Fibroblast of skin of abdomen (primary cell): ENCODE measurements at places on chromosomes 3 and 15.

GRCh38 chr3:159899166-159899565 is 89.5 kb upstream of the IL12A start:
- DNase-seq, result no peak

GRCh38 chr3:140859592-140860336 is 81.9 kb upstream of the SLC25A36 start:
- DNase-seq, result peak; percentile 27

GRCh38 chr3:157327018-157327417 is 109.6 kb upstream of the PTX3 start:
- DNase-seq, result no peak

GRCh38 chr3:117253636-117254035 is 544.1 kb downstream of the TUSC7 start:
- no peak for DNase-seq

DNA sequence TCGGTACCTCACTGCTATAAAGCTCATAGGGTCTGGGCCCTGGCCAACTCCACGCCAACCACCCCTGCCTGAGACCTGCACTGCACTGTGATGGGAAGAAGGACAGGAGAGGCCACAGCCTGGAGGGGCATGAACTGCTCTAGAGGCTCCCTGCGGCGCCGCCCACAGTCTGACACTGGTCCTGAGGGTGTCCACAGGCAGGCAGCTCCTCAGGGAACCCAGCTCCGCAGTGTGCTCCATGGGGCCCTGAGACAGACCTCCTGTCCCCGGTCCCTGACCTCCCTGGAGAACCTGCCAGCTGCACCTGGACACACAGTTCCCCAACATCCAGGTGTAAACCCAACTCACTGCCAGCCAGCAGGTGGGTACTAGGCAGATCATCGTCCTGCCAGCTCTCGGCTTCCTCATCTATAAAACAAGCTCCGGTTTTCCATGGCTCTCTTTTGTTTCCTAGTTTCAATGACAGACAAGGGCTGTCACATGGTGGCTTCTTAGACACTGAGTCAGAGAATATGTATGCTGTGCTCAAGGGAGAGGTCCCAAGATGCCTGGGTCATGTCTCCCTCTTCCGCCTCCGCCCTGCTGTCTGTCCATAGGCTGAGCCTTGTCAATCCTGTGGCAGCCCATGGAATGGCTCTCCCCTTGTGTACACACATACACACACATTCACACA is 5.1 kb upstream of the HAPLN3 start:
- DNase-seq, result peak; percentile 65

DNA sequence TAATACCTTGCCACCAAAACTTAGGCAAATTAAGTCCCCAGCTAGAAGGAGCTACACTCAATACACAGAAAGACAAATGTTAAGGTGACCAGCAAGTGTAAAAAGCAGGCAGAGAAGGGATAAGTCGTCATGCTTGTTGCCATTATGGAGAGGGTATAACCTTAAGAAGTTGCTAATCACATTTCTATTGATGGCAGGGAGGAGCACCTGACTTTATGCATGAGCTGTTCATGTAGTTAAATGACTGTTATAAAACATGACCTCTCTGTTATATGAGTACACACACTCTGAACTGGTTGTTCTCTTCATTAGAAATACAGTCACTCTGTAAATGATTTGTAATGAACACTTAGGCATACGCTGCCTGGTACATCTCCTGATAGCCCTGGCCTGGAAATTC is 6.6 kb upstream of the CCNL1 start:
- DNase-seq, result no peak

DNA sequence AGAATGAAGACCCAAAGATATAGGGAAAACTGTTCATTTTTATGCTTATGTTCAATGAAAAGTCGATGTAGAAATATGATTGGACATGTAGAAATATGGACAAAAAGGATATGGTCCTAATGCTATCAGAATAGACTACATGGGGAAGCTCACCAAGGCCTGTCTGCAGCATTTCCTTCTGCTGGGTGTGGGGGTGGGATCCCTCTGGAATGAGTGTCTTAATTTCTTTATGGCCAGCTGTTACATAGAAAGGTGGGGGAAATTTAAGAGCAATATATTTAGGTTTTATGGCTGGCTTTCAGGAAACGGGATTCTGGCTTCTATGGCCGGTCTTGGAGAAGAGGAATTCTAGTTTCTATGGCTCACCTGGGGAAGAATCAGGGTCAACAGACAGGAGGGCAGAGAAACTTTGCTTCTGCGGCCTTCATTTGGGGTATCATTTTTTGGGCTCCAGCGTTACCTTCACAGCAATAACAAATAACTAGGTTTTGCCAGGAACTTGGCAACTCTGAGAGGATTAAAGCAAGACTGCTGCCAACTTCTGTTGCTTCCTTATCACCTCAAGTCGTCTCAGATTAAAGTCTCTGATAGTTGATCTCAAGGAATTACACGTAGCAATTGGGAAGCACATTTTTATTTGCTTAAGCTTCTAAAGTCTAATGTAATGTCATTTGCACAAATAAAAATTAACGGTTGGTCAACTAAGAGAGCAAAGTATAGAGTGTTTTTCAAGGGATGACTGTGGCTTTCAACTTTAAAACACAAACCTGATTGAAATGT is 57.0 kb upstream of the GATM start:
- DNase-seq, result no peak

- no peak for DNase-seq
These were observed 29.8 kb upstream of the FAM98B start for GRCh38 chr15:38424101-38424552.

DNA sequence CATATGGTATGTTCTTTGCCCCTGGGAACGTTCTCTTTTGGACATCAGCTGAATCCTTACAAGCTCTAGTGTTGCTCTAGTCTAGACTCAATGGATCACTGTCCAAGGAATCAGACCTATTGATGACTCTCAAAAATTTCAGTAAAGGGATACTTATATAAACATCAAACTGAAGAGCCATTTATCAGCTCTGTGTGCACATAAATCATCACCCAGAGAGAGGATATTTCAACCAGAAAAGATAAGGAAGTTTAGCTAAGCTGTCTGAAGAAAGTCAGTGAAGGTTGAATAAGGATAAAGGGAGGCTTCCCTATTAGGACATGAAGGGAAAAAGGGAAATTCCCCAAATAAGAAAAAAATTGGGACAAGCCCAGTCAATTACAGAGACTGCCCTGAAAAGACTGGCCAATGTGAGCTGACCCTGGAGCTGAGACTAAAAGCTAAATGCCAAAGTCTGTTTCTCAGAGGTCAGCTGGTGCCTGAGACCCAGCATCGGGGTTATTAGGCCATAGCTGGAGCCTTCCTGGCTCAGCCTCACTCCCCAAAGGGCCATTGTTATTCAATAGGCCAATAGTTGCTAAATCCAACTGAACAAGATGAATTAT is 424.1 kb upstream of the THBS1 start:
- DNase-seq, result no peak

DNA sequence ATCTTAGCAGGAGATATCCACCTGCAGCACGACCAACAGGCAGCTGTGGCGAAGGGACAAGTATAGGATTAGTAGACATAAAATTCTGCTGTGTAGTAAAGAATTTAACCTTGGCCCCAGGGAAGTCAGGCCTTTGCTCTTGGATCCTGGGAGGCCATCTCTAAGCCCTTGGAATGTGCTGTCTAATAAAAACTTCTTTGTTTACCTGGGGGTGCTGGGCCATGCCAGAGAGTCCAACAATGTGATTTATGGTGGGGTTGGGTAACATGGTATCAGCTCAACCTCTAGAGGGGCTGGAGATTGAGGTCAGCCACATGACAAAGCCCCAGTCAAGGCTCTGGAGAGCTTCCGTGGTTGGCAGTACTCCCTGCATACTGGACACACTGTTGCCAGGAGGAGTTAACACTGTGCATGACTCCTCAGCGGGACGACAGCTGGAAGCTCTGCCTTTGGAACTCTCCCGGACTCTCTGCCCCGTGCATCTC is 52.4 kb downstream of the HEG1 start:
- DNase-seq, result peak; percentile 31

- peak; percentile 11 for DNase-seq
These were observed 283.1 kb downstream of the GABRG3 start for GRCh38 chr15:27254055-27254454.

GRCh38 chr15:56353740-56354139 is 11.5 kb upstream of the TEX9 start:
- no peak for DNase-seq

GRCh38 chr3:14605067-14605466 is 46.5 kb upstream of the CCDC174 start:
- peak; percentile 57 for DNase-seq

GRCh38 chr3:107035176-107035575 is 342.1 kb upstream of the CCDC54 start:
- DNase-seq, result no peak

DNA sequence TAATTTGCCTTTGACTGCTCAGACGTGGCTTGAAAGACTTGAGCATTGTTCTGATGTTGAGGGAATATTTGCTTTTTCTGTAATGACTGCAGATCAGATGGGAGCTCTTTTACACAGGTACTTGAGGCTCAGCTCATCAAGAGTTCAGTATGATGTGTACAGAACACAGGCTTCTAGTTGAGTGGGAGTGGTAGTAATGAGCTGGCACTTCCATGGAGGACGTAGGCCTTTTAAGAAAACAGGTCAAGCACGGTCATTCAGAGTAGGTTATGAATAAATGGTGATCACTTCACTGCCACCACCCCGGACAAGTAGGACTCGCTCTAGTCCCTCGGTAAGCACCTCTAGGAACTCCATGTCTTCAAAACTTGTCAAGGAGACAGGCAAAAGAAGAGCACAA is 8.8 kb downstream of the EMC4 start:
- DNase-seq, result no peak

GRCh38 chr3:76638006-76638405 is 401.9 kb upstream of the ROBO2 start:
- DNase-seq, result peak; percentile 0

GRCh38 chr15:59814409-59814808 is 125.3 kb upstream of the BNIP2 start:
- no peak for DNase-seq

GRCh38 chr3:121436641-121437040 is 109.1 kb downstream of the POLQ start:
- DNase-seq, result no peak

DNA sequence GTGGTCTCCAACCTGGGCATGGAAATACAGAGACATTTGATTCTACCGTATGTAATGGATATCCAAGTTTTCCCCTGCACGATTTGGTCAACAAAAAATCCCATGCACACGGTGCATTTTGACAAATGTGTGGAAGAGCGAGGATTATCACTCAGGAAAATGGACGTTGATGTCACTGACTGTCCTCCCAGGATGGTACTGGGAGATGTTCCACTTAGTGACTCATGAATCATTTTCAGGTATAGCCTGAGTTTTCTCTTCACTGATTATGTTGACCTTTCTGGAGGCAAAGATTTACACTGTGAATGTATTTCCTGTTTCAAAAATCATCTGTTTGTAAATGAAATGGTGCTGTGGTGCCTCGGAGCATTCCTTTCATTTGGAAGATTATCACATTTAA is 596.7 kb upstream of the ADAMTS9 start:
- DNase-seq, result no peak

DNA sequence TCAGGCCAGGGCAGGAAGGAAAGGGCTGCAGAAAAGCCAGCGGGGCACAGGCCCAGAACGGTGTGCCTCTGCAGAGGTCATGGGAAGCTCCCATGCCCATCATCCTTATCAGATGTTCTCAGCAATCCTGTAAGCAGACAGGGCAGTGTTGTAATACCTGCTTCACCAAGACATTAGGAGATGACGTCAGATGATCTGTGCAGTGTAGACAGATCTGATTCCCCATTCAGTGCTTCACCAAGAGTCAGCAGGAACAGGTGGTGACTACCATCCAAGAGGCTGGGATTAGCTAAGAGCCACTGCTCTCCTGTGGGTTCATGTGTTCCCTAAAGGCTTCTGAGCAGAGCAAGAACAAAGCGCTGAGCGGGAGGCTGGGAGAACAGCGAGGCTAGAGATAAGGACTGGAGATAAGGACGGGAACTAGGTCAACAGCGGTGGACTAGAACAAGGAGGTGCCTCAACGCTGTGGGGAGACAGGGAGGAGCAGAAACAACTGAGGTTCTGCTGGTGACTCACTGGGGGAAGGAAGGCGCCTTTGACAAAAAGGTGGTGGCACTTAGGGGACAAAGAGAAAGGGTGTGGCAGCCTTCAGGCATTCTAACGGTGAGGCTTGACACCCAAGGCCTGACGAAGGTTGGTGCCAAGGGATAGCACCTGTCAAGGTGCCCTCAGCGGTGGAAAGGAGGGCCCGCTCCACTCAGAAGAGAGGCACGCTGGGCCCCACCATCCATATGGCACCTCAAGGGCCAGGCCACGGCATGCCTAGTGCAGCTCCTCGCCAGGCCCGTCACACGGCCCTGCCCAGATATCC is 28.4 kb downstream of the CCDC12 start:
- DNase-seq, result no peak

- DNase-seq, result no peak
These were observed 155.2 kb upstream of the CGNL1 start for GRCh38 chr15:57221134-57221533.

GRCh38 chr15:62896969-62897486 is 145.5 kb upstream of the TPM1 start:
- peak; percentile 100 for DNase-seq

DNA sequence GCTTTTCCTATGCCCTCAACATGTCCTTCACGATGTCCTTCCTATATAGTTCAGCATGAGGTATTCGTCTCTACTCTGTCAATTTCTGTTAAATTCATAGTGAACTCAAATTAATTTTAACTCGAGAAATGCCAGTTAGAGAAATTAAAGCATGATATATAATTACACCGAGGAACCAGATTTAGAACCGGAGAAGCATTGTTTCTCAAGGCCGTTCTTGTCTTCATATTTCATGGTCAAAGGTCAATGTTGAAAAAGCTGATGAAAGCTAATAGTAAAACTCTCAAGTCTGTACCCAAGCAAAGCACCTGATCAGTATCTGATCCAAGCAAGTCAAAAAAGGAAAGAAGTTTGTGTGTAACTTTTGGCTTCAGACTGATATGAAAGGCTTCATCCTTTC is 163.8 kb downstream of the ZBTB20 start:
- no peak for DNase-seq

DNA sequence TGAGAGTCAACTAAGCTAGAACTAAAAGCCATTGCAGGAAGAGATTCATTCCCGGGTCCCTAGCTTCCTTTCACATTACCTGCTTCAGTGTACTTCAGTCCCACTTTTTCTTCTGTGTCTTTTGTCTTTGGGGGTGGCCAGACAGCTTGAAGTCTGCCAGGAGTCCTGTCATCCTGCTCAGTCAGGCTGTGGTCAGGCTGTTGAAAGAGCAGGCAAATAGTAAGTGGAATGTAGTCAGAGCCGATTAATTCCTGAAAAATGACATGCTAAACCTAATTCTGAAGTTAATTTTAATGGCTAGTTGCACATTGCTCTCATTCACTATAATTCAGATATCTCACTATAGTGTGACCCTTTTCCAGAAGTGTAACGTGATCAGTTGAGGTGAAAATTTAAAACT is 129.6 kb downstream of the FMN1 start:
- DNase-seq, result peak; percentile 86
